ENCODE measurements at places on chromosomes 4 and X.

GRCh38 chrX:7446815-7447214, 298.9 kb upstream of the PUDP start:
- DNase-seq: no peak

- DNase-seq: no peak
Observed at GRCh38 chrX:42725196-42725595, 52.8 kb downstream of the PPP1R2C start.

- DNase-seq: no peak
Observed at GRCh38 chr4:53321151-53321983, 44.5 kb downstream of the SCFD2 start.

DNA sequence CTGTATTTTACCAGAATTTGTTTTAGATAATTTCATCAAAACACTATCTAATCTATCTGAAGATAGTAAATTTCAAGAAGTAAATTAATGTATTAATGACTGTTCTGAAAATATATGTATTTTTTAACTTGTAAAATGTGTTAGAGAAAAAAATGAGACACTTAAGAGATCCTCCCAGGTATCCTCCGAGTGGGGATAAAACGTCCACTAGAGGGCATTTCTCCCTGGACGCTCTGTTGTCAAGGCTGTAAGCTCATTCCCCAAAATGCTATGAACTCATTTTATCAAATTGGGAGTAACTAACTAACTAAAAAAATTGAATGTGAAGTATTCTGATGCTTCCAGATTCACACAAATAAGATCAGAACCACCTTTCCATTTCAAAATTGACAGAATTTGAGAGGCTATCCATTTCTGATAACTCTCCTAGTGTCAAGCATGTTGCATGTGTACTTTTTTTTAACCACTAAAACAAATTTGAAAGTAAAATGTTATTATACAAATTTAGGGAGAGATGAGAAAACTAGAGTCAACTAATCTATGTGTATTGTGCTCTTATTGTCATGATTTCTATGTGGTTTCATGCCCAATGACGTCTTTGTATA, 337.3 kb upstream of the HS3ST1 start:
- peak; percentile 52 for DNase-seq

GRCh38 chr4:81060587-81061343, 30.3 kb downstream of the BMP3 start:
- no peak for DNase-seq

DNA sequence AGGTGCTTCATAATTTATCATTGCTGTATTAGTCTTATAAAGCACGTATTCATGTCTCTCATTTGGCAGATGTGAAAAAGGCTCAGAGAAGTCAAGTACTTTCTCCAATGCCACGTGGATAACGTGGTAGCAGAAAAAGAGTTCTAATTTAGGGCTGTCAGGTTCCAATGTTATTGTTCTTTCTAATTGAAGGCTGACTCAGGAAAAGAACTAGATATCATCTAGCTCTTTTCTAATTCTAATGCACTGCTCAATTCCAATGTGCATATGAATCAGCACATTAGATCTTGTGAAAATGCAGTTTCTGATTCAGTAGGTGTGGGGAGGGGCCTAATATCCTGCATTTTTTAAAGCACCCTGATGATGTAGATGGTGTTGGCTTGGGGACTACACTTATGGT, 22.8 kb downstream of the AGA start:
- no peak for DNase-seq

- DNase-seq: no peak
Observed at GRCh38 chr4:169115144-169115896, 105.3 kb upstream of the CBR4 start.

DNA sequence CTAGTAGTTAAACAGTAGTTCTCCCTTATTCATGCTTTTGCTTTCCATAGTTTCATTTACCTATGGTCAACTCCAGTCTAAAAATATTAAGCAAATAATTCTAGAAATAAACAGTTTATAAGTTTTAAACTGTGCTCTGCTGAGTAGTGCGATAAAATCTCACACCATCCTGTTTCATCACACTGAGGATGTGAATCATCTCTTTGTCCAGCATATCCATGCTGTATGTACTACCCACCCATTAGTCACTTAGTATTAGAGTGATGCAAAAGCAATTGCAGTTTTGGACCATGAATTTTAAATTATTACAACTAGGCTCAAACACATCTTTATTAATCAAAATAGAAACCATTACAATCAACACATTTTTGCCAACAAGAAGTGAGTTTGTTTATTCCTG, 187.4 kb downstream of the TEX13C start:
- DNase-seq: no peak

GRCh38 chrX:27057883-27058282, 405.3 kb downstream of the PPP4R3C start:
- DNase-seq: no peak

DNA sequence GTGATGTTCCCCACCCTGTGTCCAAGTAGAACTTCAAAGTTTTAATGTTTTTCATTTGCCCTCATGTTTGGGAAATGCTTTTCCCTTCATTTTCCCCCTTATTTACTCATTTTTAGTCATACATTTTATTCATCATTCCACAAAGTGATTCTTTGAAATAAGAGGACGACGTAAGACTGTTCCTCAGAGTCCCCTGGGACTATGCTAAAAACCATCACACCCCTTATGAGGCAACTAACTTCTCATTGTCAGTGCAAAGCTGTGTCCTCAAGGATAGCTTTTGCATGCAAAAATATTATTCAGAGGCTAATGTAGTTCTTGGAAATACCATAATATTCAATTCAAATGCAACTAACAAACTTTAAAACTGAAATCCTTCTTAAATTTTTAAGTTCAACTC, 14.8 kb upstream of the ADGRG2 start:
- no peak for DNase-seq

GRCh38 chrX:71400710-71401109, 34.6 kb downstream of the TAF1 start:
- no peak for DNase-seq

- no peak for DNase-seq
Observed at GRCh38 chr4:95638920-95639501, 90.2 kb upstream of the UNC5C start.

- DNase-seq: no peak
Observed at GRCh38 chr4:83208371-83209365, 75.9 kb downstream of the COQ2 start.

DNA sequence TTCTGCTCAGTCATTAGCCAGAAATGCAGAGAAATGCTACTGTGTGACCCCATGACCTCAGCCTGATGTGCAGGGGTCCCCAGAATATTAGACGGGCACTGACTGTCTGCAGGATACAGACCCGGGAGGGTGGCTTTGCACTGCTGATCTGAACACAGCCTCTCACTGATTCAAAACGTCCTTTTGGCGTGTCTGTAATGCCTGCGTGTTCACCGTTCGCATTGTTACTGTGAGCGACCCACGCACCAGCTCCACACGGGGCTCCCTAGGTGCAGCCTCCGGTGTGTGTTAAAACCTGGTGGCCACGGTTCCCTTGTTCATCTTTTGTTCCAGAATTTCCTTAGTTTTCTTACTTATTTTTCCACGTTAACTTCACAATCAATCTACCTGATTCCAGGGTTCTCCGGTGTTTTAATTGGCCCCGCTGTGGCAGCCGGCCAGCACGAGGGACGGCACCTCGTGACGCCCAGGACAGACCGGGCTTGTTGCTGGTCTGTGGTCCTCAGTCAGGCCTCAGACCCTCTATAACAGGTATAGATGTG, 32.0 kb upstream of the SPON2 start:
- no peak for DNase-seq

GRCh38 chrX:85419293-85419692, 39.8 kb upstream of the POF1B start:
- DNase-seq: no peak

DNA sequence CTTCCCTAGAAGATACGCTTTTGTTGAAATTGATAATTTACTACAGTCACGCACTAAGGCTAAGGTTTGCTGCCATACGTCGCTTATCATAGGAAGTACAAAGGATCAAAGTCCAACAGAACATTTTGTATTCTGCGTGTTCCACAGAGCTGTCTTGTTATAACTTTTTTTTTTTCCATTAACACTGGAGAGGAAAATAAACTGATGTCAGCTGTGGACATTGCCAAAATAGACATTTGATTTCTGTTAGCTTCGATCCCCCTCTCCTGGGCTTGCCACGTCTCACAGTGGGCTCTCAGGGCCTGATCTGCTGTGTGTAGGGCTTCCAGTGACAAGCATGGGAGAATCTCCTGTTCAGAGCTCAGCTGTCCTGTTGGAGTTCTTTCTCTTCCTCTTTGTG, 93.3 kb downstream of the SPATA18 start:
- no peak for DNase-seq

DNA sequence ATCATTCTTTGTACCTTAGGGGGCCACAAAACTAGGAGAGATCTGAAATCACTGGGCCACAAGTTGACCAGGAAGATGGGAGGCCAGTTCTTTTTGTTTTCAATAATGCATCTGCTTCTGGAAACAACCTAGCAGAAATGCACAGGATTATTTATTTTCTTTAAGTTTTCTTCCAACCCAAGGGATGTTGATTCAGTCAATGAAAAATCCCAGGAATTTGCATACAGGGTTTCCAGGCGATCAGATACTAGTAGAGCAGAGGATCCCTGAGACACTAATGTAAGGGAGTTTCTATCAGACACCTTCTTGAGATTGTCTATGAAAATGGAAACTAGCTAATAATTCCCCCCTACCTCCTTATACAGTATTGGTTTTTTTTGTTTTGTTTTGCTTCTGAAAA, 7.4 kb downstream of the ATOH1 start:
- DNase-seq: no peak

DNA sequence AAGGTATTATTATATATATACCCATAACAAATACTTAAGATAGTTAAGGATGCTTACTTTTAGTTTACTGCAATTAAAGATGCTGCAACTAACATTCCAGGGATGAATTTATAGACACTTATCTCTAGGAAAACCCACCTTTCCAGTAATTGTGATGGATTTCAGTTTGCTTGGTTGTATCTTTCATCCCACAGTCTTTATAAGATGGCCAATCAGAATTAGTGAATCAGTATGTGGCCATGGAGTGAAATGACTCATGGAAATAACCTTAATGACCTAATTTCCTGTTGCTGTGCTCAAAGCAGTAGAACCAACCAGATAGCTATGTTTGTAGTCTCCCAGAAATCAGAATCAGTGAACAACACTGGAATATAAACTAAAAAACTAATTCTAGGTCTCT, 26.4 kb downstream of the MOSPD2 start:
- no peak for DNase-seq

DNA sequence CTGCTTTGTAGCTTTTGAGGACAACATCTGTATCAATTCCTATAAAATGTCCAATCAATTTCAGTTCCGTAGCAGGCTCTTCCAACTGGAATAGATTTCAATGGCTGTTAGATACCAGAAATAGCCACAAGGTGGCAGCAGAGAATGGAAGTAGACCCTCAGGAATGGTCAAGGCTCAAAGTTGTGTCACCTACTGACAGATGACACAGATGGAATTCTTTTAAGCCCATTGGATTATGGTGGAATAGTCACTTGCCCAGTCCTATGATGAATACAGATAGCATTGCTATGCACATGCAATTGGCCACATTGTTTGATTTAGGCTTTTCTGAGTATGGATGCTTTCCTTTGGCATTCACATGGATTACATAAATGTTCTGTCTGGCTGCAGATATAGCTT, 130.4 kb upstream of the RADX start:
- DNase-seq: peak; percentile 69

GRCh38 chr4:54781756-54782155, 124.0 kb downstream of the KIT start:
- DNase-seq: no peak

GRCh38 chr4:15317246-15317645, 110.6 kb upstream of the C1QTNF7 start:
- no peak for DNase-seq

- no peak for DNase-seq
Observed at GRCh38 chr4:186806679-186807421, 83.2 kb upstream of the FAT1 start.

DNA sequence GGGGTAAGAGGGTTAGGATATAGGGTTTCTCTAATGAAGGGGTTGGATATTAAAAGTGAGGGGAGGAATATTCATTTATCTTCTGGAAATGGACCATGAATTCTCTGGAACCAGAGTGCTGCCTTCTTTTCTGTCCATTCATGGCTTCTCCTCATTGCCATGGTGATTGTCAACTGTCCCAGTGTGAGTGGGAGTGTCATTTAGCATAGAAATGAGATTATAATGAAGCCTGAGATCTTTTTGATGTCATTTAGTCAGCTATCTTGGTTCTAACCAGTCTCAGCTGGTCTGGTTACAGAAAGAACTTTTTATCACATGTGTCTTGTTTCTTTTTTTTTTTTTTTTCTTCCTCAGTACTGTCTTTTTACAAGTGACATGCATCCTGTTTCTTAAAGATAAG, 497.3 kb upstream of the PITX2 start:
- DNase-seq: no peak

- no peak for DNase-seq
Observed at GRCh38 chr4:53688186-53688790, 97.0 kb upstream of the LNX1 start.

DNA sequence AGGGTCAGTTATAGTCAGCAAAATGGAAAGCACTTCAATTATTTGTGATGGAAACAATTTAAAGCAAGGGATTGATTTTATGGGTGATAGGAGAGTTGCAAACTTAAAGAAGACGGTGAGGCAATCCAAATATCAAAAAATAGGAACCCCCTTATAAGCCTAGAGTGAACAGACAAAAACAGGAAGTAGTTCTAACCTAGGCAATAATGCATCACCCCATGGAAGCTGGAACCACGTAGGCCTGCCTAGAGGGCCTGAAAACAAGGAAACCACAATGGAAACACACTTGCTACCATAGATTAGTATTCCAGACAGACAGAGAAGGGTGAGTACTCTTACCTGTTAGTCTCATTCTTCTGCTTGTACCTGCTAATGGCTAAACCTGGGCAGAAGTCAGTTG, 13.5 kb upstream of the GK2 start:
- DNase-seq: no peak
